ENCODE measurements at places on chromosomes 2 and 18.
A peak's percentile ranks its signal among the peaks of the same experiment; 100 is the strongest.

DNA sequence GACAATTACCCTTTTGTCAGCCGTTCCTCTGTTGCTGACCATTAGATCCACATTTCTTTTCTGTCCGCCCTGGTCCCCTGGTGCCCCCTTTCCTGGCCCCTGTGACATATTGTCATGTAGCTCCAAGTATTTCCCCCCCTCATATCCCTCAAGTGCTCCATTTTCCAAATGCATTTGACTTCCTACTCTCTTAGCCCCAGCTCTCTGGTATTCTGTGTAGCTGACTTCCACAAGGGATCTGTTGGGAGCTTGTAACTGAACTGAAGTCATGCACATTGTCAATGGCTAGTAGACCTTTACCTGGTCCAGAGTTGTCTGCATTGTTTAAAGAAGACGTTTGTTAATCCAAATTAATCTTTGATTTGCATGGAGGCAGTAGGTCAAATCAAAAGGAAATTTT lies 34.8 kb downstream of the LIPG start:
- DNase-seq: no peak

DNA sequence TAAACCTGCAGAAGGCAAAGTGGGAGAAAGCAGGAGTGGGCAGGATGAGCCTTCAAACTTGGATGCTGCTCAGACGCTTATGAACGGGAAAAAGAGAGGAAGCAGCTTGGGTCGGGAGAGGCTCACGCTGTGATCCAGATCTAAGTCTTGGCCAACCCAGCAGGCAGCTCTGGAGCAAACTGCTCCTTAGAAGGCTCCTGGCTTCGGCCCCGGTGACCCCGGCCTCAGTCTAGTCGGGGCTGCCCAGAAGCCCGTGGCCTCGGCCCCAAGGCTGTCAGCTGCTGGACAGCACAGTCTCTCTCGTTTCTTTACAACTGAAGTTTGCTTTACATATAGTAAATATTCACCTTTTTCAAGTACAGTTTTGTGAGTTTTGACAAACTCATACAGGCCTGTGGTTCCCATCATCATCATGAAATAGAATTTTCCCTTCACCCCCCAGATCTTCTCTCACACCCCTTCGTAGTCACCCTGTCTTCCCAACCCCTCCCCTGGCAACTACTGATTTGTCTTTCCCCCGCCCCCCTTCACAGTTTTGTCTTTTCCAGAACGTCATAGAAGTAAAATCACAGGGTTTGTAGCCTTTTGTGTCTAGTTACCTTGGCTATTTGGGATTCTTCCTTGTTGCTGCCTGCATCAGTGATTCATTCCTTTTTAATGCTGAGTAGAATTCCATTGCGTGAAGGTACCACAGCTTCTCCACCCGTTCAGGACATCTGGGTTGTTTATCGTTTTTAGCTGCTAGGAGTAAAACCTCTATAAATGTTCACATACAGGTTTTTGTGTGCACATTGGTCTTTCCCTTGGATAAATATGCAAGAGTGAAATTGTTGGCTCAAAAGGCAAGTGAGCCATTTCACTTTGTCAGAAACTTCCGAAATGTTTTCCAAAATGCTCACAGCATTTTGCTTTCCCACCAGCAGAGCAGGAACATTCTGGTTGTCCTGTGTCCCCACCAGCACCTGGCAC lies 35.1 kb downstream of the MYO7B start:
- DNase-seq: no peak

- DNase-seq: peak; percentile 17
Observed at GRCh38 chr2:135742325-135742757, 686 bp downstream of the UBXN4 start.

GRCh38 chr2:86097114-86097896 lies 8.4 kb downstream of the POLR1A start:
- no peak for DNase-seq

- DNase-seq: no peak
Observed at GRCh38 chr2:71891155-71891554, 256.5 kb downstream of the CYP26B1 start.

DNA sequence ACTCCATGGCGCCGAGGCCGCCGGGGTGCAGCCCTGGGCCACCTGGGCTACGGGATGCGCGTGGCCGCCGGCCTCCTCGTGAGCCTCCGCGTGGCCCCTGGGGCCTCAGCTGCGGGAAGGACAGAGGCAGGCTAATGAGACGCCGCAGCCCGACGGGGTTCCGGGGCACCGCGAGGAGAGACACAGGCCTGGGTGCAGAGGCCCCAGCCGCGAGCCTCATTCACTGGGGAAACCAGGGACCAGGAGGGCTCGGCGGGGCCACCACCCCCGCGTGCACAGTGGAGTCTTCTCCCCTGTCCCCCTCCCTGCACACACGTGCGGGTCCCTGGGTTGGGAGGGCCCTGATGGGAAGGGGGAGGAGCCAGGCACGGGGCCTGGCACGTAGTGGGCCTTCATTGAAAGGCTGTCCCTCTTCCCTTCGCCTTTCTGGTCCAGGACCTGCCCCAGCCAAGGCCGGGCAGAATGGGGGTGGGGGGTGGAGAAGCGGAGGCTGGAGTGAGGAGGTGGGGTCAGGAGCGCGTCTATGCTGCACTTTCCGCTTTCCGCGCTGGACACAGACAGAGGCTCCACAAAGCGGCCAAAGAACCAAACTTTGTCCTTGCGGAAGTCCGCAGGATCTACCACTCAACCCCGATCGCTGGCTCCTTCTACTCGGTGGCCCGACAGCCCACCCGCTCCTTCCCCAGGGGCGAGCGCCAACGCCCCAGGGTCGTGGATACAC lies 9.1 kb downstream of the ALPP start:
- DNase-seq: no peak

GRCh38 chr2:15570104-15570503 lies 9.0 kb upstream of the NBAS start:
- no peak for DNase-seq

GRCh38 chr2:167706800-167707199 lies 540.6 kb downstream of the STK39 start:
- no peak for DNase-seq

GRCh38 chr2:196415384-196415783 lies 224.1 kb upstream of the CCDC150 start:
- DNase-seq: no peak

DNA sequence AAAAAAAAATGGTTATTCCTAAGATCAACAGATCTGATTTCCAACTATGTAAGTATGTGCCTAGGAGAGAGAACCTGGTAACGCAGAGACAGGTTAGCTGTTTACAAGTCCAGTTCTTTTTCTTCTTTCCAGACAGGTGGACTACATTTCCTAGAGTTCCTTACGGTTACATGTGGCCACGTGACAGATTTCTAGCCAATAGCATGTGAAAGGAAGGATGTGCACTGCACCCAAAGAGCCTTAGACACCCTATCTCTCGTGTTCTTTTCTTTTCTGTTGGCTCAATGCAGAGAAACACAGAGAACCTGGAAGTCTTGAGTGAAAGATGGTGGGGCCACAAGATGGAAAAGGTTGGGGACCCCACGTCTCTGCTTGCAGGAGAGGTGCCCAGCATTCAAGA lies 375.9 kb downstream of the TNS1 start:
- no peak for DNase-seq

DNA sequence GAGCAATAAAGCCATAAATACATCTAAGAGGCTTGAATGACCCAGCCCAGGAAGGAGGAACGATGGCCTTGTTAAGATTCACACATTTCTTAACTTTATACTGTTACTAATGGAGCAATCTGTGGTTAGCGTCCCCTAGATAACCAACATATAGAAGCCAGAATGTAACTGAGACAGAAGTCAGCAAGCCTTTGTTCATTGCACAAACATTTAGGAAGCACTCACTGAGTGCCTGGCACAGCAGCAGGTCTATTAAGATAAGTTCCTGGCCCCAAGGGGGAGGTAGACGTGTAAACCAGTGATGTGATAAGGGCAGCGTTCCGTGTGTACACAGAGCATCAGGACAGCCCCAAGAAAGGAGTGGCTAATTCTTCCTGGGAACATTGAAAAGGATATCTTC lies 63.6 kb upstream of the ATL2 start:
- no peak for DNase-seq
